ENCODE measurements at places on chromosomes 1 and 21.
A peak's percentile ranks its signal among the peaks of the same experiment; 100 is the strongest.

DNA sequence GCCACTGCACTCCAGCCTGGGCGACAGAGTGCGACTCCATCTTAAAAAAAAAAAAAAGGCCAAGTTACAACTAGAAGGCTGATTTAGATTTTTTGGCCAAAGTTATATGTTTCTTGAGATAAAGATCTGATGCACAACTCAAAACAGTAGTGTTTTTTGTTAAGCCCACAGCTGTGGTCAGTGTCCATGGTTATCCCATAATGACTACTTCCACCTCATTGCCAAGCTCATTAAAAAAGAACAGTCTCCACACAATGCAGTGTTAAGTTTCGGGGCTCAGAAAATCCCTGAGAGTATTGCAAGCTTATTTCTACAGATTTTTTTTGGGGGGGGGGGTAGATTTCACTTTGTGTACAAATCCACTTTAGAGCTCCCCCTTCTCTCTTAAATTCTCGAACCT is 120.5 kb downstream of the RUNX1 start:
- no peak for DNase-seq

DNA sequence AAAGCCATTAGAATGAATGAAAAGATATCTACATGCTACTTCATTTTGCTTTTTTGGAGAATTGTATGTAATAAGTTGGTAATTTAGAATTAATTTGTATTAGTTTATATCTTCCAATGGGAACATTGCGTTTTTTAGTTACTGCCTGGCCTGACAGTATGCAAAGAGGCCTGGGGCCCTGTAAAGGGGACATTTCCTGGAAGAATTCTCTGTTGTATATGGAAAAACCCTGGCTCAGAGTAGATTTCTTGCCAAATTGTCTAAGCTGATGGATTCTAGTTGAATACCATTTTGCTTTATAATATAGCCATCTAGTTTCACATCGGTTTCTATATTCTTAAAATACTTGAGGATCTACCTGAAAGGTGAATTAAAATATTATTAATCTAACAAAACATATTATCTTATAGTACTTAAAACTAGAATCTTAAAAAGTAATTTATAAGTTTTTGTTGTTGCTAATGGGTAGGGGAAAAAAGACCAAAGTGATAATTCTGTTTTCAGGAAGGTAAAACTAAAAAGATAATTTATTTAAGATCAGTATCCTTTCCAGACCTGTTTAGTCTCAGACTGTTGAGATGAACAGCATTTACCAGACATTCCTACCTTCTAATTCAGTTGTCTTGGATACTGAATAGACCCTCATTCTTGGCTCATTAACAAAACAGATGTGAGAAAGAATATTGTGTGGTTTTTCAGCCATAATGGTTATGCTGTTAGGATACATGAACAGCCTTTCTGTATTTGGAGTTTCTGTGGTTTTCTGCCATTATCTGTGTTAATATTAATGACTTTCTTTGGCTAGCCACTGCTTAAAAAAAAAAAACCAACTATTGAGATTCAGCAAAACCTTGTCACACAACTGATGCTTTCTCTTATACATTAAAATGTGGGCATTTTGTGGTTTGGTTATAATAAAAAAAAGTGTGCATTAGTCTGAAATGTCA is 4.8 kb downstream of the AGO3 start:
- no peak for DNase-seq

DNA sequence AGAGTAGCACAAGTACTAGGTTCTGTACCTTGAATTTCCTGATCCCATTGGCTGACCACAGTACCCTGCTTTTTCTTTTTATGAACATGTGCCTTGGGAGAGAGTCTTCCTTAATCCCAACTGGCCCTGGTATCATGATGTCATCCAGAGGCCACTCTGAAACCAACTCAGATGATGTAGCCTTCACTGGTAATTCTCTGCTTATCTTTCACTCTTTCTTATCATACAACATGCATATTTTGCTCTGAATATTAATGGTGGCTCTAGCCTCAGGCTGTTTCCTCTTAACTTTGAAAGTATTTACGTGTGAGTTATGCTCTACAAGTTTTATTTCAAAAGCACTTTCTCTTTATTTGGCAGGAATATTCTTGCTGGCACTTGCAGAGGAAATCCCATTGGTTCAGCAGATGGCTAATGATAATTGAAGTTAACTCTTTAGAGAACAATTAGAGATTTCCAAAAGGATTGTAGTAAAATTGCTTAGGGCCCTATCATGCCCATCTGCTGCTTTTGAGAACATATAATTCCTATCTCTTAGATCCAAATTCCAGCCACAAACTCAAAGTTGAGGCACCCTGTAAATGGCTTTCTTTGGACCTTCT is 86.1 kb downstream of the PTGER3 start:
- DNase-seq = no peak

DNA sequence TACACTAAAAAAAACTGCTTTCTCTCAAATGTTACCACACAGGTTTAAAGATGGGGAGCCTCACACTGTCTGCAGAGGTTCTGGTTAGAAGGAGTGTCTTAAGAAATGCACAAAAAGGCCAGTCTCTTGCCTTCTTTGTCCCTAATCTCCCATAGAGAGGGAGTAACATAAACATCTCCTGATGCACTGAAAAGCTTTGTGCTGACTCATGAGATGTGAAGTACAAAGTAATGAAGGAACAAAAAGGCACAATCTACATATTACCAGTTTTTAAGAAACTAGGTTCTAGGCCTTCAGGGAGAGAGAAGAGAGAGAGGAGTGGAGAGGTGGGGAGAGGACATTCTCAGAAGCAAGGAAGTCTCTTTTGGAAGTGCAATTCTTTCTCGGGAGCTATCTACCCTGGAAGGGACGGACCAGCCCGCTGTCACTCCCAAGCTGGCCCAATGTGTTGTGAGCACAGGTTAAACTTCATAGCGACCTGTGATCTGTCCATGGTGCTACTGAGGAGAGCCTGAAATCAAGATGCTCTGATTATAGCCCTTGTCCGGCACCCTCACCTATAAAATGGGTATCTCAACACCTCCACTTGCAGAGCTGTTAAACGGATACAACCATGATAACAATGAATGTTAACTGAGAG is 458.1 kb downstream of the DISC1 start:
- DNase-seq = no peak

DNA sequence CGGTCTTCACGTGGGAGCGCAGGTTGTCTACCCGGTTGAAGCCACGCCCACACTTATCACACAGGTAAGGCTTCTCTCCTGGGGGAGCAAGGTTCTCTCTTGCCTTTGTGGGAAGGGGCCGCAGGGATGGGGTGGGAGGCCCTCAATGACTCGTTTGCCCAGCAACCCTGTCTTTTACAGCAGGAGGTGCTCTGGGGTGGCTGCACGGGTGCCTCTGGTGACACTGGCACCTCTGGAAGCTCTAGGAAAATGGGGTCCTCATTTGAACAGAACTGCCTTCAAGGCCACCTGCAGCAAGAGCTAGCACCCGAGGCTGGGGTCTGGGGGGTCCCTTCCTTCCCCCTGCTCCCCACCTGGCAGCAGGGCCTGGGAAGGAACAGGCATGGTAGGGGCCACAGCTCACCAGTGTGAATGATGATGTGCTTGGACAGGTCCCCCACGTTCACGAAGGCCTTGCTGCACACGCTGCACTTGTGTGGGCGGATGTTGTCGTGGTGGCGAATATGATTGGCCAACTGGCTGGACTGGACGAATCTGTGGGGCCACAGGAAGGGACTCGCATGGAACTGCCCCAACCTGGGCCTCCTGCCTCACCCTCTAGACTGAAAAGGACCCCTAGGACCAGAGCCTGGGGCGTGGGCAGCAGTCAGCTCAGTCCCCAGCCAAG is 33.1 kb downstream of the ZBTB17 start:
- DNase-seq = no peak

- DNase-seq = peak; percentile 64
Observed at GRCh38 chr1:231420299-231420958, 1.7 kb downstream of the EGLN1 start.

DNA sequence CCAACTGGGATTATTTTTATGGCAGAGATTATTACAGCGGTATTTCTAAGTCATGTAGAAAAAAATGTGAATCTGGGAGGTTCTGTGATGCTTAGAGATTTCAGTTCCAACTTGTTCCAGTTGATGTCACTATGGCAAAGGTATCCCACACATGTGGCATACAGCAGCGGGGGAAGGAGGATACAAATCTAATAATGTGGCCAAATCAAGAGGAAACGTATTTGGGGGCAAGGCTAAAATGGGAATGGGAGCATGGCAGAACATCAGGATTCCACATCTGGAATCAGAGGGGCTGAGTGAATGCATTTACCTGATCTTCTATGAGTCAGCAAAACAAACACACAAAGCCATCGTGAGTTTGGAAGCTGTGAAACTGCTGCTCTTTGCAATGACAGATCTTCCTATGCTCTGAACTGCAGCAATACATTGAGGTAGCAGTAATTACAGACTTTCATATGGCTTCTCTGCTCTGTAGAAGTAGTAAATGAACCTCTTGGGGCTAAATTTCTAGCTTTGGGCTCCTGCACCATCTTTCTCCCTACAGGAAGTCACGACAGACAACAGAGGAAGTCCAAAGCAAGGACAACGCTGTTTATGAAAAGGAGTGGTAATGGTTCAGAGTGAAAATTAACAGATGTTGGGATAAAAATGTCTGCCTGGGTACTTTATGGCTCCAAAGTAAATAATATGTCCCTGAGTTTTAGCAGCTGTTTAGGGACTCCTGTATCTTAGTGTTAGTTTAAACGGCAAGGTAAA is 55.5 kb downstream of the GABPA start:
- DNase-seq = no peak

GRCh38 chr1:174671826-174672225 is 224.1 kb downstream of the GPR52 start:
- DNase-seq = no peak

DNA sequence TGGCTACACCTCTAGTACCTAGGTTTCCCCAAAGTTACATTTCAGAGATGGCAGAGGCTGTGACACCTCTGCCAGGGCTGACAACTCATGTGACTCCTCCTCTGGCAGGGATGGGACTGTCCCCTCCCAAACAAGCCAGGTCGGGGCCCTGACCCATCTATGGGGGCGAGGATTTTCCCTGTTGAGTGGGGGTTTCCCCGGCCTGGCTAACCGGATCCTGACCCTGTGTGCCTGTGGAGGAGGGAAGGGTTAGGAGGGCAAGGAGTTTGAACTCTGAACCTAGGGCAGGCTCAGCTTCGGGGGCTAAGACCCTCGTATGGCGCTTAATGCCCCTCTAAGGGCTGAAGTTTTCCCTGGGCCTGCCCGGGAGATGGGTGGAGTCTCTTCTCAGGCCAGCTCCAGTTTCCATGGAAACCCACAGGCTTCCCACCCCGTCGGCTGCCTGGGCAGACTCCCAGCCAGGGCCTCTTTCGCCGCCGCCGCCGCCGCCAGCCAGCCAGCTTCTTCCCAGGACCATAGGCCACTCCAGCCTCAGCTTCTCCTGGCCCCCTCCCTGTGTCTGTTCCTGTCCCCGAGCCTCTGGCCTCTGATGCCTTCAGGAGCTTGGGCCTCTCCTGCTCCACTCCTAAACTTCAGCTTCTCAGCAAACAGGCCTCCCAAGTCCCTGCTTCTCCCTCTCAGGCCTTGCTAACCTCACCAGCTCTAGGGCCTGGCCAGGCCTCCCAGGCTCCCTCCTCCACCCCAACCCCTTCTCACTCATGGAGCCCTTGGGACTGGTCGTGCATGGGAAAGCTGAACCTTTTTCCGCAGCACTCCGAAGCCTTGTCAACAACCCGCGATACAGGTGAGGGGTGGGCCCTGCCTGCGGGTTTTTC is at the start of gene BTBD19:
Gene BTBD19, plus strand, starts transcription at position 461 of the 875 bp plus-strand sequence. Its CDS starts 298 bp downstream, at position 759.
- no peak for DNase-seq

DNA sequence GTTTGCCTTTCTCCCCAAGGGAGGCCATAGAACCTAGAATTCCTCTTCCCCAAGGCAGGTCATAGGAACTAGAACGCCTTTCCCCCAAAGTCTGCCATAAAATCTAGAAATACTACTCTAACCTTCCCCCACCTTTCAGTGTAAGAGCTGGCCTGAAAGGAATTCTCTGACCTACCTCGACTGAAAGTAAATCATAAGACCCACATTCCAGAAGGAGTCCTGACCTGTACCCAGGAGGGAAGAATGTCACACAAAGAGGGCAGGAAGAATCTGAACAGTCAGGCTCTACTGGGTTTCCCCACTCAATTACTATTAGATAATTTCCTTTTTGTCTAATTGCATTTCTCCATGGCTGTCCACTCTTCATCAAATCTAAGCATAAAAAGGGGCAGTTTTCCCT is 5.7 kb upstream of the ATG4C start:
- DNase-seq = no peak

DNA sequence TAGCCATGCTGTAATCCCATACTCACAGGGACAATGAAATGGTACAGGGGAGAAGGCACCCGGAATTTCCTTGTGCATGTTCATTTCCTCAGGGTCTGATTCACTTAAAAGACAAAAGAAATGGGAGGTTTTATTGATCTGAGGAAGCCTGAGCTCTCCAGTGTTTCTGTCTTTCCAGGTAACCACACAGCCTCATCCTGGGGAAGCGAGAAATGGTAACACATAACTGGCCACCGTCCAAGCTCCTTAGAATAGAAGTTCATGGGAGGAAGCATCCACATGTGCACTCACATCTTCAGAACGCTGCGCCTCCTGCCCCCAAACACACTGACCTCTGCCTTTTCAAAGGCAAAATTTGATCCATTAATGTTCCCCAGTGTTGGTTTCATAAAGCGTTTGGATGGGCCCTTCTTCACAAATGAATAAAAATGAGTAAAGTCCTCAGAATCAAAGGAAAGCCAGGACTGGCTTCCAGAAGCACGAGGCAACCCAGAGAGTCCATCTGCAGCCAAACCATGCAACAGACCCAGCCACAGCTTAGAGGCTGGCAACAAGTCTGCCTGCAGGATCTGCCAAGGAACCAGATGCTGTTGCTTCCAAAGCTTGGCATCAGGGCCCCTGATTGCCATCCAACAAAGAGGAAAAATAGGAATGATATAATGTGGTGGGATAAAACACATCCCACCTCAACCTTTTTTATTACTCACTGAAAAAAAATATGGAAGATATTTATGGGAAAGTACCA is 120.3 kb downstream of the ZBTB18 start:
- DNase-seq = no peak

DNA sequence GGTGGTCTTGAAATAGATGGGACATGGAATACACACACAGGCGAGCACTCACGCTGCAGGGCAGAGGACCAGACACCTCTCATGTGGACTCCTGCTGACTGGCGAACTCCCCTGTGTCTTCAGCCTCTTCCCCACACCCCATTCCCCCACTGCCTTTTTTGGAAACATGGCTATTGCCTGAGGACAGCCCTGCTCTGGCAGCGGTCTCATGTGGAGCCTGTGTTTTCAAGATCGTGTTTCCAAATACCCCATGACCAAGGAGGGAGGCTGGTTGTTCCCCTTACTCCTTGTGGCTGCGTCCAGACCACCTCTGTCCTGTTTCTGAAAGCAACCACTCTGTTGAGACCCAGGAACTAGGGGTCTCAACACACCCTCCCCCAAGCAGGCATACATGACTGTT is 119.4 kb downstream of the C1orf94 start:
- no peak for DNase-seq

GRCh38 chr1:25486602-25487001 is 55.9 kb downstream of the MACO1 start:
- no peak for DNase-seq

DNA sequence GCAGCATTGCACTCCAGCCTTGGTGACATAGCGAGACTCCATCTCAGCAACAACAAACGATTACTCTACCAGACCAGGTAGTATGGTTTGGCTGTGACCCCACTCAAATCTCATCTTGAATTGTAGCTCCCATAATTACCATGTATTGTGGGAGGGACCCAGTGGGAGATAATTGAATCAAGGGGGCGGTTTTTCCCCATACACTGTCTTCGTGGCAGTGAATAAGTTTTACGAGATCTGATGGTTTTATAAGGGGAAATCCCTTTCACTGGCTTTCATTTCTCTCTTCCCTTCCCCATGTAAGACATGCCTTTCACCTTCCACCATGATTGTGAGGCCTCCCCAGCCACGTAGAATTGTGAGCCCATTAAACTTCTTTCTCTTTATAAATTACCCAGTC is 66.0 kb downstream of the BACE2 start:
- DNase-seq = no peak

Measured in CD14-positive monocyte (primary cell).